ENCODE measurements at places on chromosomes 16 and 17.
A peak's percentile ranks its signal among the peaks of the same experiment; 100 is the strongest.

DNA sequence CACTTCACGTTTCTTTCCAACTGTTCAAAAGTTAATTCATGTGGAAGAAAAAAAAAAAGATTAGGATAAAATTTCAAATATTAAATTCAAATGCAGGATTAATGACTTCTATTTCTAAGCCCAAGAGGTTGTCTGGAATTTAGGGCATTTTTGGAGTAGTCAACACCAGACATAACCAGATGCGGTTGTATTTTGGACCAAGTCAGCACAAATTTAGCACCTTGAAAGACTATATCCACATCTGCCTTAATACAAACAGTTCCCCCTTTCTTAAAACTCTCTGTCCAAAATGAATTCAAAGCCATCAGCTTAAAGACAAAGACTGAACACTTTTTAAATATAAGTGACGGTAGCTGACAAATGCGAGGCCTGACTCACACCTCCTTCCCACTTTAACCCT, 282.9 kb downstream of the C16orf95 start:
- H3K4me3 ChIP-seq = no peak overlapping the region
- no peak overlapping the region for H3K27ac ChIP-seq
- H3K4me1 ChIP-seq = no peaks in the 10 kb centered on the region
- no peaks in the 10 kb centered on the region for H3K36me3 ChIP-seq
- H3K27me3 ChIP-seq = no peaks in the 10 kb centered on the region

GRCh38 chr16:68995011-68995504, 110.4 kb upstream of the HAS3 start:
- DNase-seq = peak; percentile 31
- H3K4me3 ChIP-seq = no peak overlapping the region
- no peaks in the 10 kb centered on the region for H3K27me3 ChIP-seq
- H3K27ac ChIP-seq = no peak overlapping the region

DNA sequence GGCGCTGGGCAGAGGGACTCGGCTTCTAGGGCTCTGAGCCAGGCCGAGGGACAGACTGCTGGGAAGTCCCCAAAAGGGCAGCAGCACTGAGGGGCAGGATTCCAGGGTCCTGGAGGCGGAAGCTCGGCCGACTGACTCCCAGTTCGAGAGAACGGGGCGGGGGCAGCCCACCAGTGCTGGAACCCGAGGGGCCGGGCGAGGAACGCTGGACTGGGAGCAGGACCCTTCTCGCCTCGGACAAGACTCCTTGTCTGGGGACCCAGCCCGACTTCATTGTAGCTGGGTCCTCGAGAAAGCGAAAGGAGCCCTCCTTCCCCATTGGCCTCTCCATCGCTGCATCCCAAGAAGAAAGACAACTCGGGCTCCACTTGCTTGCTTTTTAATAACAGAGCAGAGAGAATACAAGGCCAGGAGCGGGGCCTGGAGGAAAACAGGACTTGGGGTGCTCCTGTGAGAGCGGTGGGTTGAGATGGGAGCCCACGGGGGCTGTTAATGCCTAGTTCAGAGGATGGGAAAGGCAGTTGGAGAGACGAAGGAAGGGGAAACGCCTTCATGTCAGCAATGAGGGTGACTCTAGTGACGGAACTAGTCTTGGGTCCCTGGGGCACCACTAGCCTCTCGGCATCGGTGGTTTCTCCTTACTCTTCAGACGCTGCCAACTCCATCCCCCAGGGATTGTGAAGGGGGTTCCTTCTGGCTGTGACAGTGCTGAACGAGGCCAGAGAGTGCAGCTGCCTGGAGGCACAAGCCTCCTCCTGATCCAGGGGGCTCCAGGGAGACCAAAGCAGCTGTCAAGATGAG, 492 bp upstream of the CAMTA2 start:
- peak overlapping the region; percentile 85 for H3K4me3 ChIP-seq
- H3K27ac ChIP-seq = no peak overlapping the region
- H3K27me3 ChIP-seq = peaks cover 7% of the 10 kb centered on the region
- H3K4me1 ChIP-seq = peaks cover 7% of the 10 kb centered on the region
- no peak for DNase-seq

GRCh38 chr16:21120976-21121520, 29.6 kb downstream of the DNAH3 start:
- H3K36me3 ChIP-seq = no peaks in the 10 kb centered on the region
- no peak overlapping the region for H3K27ac ChIP-seq
- no peaks in the 10 kb centered on the region for H3K4me1 ChIP-seq

GRCh38 chr17:78795861-78796516, 13.9 kb upstream of the CYTH1 start:
- peaks cover 20% of the 10 kb centered on the region for H3K36me3 ChIP-seq
- H3K4me3 ChIP-seq = no peak overlapping the region
- H3K4me1 ChIP-seq = no peaks in the 10 kb centered on the region
- H3K27ac ChIP-seq = no peak overlapping the region
- H3K27me3 ChIP-seq = no peaks in the 10 kb centered on the region

GRCh38 chr16:55039511-55039910, 108.8 kb downstream of the IRX5 start:
- H3K4me3 ChIP-seq = no peak overlapping the region
- no peak for DNase-seq
- H3K4me1 ChIP-seq = no peaks in the 10 kb centered on the region

Measured in H1 (cell line).